GM19239 (cell line): ENCODE measurements at places on chromosomes 11 and 22.

DNA sequence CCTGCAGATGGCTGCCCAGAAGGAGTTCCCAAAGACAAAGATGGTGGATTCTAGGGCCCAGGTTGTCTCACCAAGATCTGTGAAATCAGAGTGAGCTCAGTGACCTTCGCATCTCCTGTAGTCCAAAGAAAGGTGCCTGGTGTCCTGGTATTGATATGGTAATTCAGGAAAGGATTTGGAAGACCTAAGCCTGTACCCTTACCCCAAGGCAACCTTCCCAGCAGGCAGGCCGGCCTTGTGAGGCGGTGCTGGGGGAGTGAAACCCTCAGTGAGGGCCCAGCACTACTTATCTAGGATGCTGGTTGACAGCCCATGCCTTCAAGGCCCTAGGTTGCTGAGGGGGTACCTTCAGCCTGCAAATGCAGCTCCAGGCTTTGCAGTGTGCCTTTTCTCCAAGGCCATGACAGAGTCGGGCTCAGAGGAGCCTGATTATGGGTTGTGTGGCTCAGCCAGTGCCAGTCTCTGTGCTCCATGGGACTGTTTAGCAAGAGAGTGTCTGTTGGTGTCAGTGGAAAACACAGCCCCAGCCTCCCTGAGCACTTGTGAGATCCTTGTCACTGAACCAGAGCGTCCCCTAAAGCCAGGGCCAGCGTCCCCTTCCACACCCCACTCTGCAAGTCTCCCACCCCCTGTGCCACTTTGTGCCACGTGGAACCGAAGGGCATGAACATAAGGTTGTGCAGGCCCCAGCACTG is 72.8 kb upstream of the MYOD1 start:
- no peak for DNase-seq

DNA sequence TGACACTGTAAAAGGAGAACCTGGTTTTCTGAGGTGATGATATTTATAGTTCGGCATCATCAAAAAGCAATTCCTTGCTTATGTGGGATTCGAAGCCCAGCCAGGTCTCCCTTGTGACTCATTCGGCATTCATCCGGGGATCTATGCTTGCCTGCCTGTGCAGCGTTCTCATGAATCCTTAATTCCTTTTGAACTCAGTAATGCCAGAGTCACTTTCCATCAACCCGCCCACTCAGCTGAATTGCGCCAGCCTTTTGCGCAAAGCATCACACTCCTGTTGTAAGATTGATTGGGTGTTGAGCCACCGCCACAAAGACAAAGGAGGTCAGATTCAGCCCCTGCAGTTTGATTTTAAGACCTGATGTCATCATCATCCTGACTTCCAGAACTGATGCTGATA is 128.6 kb downstream of the SLC17A6 start:
- DNase-seq = no peak

- no peak for DNase-seq
These were observed 818.9 kb downstream of the BRD1 start for GRCh38 chr22:49008682-49009235.

GRCh38 chr11:297586-298405 is 1.5 kb downstream of the IFITM5 start:
- no peak for DNase-seq

GRCh38 chr22:27663812-27664211 is 137.7 kb downstream of the MN1 start:
- no peak for DNase-seq

- no peak for DNase-seq
These were observed 69.9 kb downstream of the BUD13 start for GRCh38 chr11:116702772-116703385.

DNA sequence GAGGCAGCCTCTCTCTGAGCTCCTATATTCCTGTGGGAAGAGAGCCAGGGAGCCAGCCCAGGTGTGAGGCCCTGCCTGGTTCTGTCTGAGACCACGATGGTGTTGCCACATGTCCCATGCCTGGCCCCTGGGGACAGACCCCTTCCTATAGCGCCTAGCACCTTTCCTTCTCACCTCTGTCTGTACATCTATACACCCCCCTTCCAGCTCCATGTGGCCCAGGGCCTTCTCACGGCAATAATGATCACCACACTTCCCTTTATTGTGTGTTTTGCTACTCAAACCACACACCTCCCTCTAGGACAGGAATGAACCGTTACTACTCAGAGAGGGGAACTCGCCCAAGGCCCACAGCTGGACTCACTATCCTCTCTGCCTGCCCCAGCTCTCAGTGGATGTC is 12.8 kb downstream of the CD82 start:
- no peak for DNase-seq

GRCh38 chr11:64400102-64400501 is 41.1 kb downstream of the RPS6KA4 start:
- DNase-seq = no peak

GRCh38 chr11:88179141-88179540 is 3.9 kb upstream of the RAB38 start:
- no peak for DNase-seq

DNA sequence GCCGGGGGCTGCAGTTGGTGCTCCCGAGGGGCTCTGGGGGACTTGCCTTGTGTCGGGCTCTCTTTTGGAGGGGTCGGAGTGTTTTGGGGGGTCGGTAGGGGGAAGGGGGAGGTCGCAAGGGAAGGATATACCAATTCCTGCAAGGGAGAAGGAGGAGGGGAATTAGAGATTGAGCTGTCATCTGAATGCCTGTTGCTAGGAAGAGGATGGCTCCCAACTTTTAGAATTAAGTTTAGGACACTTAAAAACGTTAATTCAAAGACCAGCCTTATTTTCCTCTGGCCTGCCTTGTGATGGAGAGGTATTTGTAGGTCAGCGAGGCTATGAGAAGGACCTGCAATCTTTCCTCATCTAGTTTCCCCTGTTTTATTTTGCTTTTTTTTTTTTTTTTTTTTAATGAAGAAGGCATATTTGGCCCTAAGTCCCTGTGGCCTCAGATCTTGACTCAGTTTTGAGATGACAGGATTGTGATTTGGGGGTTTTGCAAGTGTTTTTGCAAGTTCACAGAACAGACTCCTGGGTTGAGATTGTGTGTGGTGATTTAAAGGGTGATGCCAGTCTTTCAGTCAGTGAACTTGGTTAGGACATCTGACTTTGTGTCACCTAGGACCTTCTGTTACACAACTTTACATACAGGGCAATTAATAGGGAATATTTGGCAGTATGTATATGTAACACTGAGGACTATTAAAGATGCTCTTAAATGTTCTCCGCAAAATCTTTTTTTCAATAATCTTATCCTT is 672 bp downstream of the TMEM135 start:
- DNase-seq = no peak

DNA sequence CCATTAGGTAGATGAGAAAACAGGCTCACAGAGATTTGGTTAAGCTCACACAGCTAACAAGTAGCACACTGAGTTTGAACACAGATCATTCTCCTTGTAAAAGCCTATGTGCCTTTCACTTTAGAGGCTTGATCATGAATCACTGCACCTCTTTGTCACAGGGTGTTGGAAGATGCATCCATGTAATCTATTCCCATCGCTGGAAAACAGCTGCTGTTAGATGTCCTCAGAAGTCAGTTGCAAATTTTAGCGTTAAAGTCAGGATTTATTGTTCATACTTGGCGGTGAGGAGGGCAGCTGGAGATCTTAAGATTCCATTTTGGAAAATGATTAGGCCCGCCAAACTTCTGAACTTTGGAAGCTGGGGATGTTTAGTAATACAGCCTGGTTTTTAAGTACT is 2.6 kb downstream of the CNTF start:
- no peak for DNase-seq

- DNase-seq = no peak
These were observed 758 bp downstream of the GALNT18 start for GRCh38 chr11:11620921-11621572.

DNA sequence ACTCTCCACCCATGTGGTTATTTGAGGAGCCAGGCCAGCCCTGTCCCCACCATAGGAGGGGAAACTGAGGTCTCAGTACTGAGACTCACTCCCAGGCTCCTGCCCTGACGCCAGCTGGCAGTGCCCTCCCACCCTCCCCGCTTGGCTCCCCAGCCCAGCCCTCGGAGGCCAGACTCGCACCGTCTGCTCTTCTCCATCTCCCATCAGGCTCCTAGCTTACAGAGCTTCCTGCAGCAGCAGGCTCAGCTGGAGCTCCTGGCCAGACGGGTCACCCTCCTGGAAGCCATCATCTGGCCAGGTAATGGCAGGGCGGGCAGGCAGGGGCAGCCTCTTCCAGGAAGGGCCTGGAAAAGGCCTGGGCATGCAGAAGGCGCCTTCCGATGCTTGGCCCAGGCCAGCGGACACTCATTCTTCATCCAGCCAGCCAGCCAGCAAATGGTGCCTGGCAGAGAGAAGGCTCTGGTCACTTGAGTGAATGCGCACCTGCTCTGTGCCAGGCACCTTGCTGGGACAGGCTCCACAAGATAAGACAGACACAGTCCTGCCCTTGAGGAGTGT is 12.6 kb downstream of the RHBDD3 start:
- no peak for DNase-seq

DNA sequence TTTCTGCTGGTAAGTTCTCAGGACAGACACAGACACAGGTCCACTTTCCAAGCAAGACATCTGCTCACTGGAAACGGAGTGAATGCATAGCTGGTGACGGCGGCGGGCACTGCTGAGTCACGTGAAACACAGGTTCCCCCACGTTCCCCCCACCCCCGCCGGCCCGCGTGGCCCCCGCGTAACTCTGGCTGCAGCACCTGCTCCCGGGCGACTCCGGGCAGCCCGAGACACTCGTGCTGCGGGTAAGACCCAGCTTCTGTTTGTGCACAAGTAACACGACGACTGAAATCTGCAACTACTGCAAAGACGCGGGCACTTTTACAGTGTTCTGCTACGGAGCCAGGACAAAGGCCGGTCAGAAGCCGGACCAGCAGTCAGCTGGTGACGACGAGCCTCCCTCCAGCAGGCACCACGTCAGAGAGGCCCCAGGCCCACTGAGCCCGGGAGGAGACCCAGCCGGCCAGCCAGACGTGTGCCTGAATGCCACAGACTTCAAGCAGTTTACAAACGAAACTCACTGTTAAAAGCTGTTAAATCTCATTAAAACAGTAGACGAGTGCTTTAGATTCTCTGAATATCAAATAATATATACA is 12.9 kb upstream of the ARFGAP3 start:
- DNase-seq = no peak

DNA sequence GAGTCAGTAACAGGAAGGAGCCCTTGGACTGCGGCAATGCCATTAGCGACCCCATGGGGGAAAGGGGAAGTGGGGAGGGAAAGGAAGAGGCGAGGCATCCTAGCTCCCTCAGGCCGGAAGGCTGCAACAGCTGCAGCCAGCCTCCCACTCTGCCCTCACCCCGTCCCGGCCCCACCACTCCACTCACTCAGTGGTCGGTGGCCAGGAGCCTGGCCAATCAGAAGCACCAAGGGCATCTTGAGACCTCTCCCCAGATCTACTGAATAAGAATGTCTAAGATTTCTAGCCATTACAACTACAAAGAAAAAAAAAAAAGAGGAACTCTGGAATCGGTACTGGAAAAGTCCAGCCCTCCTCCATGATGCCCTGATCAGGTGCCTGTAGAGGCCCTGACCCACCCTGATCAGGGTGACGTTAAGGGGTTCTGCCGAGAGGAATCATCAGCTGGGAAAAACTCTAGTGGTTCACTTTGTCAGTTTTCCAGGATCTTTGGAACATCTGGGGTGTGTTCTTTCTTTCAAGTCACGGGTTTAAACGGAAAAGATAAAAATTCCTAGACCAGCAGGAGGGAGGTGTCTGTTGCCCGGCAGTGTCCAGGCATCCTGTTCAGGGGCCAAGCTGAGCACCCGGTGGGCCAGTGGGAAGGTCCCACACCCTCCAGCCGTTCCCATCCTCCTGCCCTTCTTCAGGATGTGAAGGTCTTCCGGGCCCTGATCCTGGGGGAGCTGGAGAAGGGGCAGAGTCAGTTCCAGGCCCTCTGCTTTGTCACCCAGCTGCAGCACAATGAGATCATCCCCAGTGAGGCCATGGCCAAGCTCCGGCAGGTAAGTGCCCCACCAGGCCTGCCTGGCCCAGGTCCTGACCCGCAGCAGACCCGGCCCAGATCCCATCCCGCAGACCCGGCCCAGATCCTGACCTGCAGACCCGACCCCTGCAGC is 14.4 kb downstream of the OAF start:
- no peak for DNase-seq

DNA sequence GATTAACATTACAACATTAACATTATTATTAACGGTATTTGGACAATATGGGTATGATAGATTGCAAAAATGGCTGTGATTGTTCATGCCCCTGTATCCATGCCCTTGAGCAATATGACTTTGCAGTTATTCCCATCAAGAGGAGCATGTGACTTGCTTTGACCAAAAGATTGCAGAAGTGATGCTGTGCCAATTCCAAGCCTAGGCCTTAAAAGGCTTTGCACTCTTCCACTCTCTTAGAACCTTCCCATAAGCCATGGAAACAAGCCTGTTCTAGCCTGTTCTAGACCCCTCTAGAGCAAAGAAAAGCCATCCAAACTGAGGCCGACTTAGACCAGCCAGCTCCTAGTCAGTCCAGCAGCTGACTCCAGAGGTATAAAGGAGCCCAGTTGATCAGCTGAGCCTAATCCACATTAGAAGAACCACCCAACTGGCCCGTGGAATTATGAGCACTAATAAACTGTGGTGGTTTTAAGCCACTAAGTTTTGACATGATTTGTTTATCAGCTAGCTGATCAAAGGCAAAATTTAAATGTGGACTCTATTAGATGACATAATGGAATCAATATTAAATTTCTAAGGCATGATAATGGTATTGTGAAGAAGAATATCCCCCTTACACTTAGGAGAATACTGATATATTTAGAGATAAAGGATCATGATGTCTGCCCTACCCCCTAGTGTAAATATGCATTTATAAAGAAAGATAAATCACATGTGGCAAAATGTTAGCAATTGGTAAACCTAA is 28.6 kb downstream of the RAB30 start:
- no peak for DNase-seq

DNA sequence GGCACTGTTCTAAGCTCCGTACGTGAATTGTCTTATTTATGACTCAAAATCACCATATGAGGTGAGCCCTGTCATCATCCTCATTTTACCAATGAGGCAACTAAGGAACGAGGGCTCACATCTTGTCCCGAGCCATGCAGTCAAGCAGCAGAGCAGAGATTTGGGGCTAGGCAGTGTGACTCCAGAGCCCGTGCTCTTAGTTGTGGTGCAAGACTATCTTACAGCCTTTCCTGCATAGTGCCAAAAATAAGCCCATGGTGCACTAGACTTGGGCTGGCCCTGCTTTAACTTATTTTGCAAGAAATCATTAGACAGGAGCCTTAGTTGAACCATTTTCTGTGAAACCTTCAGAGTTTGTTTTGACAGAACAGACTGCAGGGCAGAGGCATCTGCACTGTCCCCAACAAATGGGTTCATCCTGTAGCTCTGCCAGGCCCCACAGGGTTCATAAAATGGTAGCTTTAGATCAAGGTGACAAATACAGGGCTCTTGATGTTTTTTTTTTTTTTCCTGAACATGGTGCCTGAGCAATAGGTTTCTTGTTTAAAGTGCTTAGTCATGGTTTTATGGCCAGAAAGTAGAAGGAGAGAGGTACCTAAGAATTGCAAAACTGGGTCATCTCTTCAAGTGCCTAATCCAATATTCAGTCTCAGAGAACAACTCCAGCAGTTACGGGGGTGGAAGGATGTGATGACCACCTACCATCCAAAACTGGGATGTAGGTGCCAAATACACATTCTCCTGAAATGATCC is 56.6 kb downstream of the BMAL1 start:
- no peak for DNase-seq

GRCh38 chr22:17583151-17583550 is 19.9 kb downstream of the SLC25A18 start:
- no peak for DNase-seq
